ENCODE measurements at places on chromosomes 3 and 15. TPM values are rescaled to one million over a fixed set of nuclear protein-coding genes. Genes with fewer than 3 reads are reported as not detected.
A peak's percentile ranks its signal among the peaks of the same experiment; 100 is the strongest.

Gene ERICH6
- not detected for polyA plus RNA-seq

DNA sequence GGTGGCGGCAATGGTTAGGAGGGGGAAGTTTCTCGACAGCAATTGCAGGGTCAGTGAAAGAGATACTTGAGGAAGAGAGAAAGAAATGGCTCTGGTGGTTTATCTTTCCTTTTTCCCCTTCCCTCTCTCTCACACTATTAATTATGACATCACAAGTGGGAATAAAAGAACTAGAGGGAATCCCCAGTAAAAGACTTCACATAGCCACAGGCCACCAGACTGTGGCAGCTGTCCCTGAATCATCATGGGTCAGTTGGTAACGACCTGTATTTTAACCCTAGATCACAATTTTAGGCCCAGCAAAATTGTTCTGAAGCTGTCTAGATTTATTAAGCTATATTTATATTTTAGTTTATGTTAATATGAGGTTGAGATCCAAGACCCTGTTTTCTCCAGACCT lies 40.3 kb downstream of the MBNL1 start:
- DNase-seq, result no peak

DNA sequence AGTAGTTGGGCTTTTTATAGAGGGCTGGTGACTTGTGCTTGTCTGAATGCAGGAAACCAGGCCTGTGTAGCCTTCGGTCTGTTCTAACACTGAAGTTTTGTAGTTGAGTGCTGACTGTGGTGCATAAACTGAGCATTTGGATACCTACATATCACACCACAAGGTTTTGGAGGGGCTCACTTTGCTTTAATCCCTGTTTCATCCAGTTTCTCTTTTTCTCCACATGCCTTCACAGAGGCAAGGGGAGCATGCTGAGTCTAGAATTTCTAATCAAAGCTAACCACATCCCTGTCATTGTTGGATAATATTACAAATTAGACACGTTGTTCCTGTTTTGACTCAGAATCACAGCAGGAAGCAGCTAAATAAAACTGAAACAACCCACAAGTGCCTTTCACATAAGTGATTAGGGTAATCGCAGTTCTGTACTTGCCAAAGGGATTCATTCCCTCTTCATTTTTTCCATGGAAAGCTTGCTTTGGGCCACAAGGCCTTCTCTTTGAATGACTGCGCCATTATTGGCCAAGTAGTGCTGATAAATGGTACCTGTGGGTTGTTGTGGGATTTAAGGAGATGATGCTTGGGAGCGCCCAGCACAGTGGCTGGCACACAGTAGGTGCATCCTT lies 48.9 kb downstream of the TGFBR2 start:
- no peak for DNase-seq

DNA sequence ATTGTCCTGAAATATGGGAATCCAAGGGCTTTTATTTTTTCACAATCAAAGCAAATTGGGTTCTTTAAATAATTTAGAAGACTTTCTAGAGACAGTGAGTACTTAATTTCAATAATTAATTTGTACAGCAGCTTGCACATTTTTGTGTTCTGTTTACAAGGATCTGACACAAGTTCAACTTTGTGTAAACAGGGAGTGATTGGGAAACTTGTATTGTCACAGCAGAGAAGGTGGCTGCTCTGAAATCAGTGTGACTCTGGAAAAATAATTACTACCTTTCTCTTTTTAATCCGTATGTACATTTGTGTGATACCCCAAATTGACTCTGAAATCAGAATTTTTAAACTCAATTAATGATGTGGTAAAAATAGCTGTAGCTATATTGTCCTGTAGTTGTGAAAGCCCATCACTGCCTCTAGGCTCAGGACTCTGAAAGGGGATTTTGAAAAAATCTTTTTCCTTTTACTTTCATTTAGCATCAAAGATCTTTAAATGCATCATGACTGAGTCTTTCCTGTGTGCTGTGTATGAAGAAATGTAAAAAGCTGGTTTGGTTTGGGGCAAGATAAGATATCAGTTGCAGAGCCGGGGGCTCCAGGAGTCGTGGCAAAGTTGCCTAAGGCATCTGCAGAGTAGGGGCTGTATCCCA lies 45.1 kb downstream of the MFSD1 start:
- DNase-seq, result no peak

DNA sequence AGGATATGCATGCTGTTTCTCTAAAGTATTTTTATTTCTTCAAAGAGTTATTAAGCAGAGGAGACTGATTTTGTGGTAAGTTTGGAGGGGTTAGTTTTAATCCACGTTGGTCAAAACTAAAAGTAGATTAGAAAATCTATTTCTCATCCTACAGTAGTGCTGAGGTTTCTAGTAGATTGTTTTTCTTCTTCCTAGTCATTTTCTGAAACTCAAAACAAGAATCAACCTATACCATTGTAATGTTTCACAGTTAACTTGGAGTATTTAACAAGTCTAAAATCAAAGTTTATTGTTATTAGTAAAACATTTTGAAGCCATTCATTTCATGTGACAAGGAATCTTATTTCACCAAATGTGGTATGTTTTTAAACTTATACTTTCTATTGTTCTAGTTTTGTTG lies 57.9 kb downstream of the RBM6 start:
- no peak for DNase-seq

- no peak for DNase-seq
These were observed 354.4 kb downstream of the NTRK3 start for GRCh38 chr15:87901926-87902690.

Gene TRH
- 0.14 TPM for polyA plus RNA-seq

- peak; percentile 70 for DNase-seq
These were observed 160.1 kb upstream of the IL12A start for GRCh38 chr3:159828542-159828943.

Gene MITF
- 5.0 TPM for polyA plus RNA-seq

DNA sequence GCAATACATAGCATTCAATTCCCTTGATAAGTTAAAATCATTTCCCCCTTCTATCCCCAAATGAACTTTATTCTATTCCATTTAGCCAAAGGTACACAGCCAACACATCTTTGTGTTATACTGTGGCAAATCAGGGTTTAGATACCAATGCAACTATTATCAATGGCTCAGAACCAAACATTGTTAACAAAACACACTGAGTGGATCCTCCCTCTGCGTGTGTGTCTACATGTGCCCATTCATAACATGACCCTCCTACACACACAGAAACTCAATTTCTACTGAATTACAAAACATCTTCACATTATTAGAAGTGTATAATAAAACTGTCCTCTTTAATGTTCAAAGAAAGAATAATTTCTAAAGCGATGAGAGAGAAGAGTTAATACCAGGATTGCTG lies 1.3 kb downstream of the TTBK2 start:
- peak; percentile 20 for DNase-seq

DNA sequence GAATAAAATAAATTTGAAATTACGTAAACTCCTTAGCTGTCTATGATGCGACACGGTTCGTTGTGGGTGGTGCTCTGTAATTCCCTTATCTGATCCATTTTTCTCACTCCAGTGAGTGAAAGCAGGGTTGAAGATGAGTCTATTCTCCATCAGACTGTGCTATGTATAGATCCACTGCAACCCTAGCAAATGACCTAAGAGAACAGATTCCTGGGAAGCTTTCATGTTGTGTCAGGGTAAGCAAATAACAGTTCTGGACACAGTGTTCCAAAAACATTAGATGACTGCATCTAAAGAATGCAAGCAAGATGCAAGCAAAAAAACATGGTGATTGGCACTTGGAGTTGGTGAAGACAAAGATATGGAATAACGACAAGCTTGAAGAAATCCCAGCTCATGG lies 239.3 kb downstream of the SLC9A9 start:
- DNase-seq, result no peak

DNA sequence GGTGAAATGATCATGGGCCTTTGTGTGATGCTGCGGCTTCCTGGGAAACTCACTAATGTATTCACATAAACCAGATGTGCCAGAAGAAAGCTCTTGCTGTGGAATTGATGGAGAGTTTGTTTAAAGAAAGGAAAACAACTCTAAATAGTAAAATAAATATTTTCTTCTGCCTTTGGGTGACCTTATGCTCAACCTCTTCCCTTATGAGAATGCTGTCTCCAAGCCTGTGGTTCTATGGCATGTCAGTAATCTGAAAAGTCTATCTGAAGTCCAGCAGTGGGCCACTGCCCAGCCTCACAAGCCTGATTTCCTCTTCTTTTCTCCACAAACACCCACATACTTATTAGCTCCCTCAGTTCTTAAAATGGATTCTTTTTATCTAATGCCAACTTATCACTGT lies 49.9 kb upstream of the PHLDB2 start:
- no peak for DNase-seq

Gene CFAP100
- 12.5 TPM for polyA plus RNA-seq

- DNase-seq, result no peak
These were observed 2.4 kb downstream of the KLF15 start for GRCh38 chr3:126354776-126355175.

GRCh38 chr3:52846432-52846965 lies 11.7 kb upstream of the MUSTN1 start:
- no peak for DNase-seq

Gene UPK1B
- 0.52 TPM for polyA plus RNA-seq

DNA sequence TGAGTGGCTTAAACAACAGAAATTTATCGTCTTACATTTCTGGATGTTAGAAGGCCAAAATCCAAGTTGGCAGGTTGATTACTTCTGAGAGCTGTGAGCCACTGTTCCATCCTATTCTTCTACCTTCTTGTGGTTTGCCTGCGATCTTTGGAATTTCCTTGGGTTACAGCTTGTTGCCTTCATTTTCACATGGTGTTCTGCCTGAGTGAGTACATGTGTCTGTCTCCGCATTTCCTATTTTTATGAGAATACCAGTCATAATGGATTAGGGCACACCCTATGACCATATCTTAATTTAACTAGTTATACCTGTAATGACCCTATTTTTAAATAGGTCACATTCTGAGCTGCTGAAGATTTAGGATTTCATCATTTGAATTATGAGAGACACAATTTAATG lies 294.3 kb downstream of the CNTN4 start:
- no peak for DNase-seq

- DNase-seq, result no peak
These were observed 12.6 kb downstream of the PLCL2 start for GRCh38 chr3:16897254-16897926.

Gene MKRN3
- 0.30 TPM for polyA plus RNA-seq

GRCh38 chr3:30475038-30475808 lies 131.2 kb upstream of the TGFBR2 start:
- DNase-seq, result no peak

Gene SPINT1
- 47.1 TPM for polyA plus RNA-seq

DNA sequence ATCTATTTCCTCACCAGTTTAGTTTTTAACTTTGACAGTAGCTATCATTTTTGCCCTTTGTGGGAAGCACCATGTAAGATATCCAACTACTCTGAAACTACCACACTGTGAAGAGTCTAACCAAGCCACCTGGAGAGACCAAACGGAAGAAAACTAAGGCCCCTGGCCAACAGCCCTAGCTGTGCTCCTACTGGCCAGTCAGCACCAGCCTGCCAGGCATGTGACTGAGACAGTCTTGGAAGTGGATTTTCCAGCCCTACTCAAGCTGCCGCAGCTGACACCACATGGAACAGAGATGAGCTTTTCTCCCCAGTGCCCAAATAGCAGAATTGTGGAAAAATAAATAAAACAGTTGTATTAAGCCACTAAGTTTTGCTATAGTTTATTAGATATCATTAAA lies 2.9 kb upstream of the TBC1D5 start:
- no peak for DNase-seq

GRCh38 chr3:47419083-47420043 lies 38.5 kb downstream of the PTPN23 start:
- no peak for DNase-seq

GRCh38 chr3:13544951-13545651 lies 3.8 kb upstream of the FBLN2 start:
- DNase-seq, result no peak

Gene MORC1
- not detected for polyA plus RNA-seq

GRCh38 chr3:145807990-145808389 lies 353.0 kb downstream of the PLOD2 start:
- DNase-seq, result peak; percentile 57

GRCh38 chr3:129554356-129555152 lies 11.6 kb downstream of the H1-8 start:
- DNase-seq, result peak; percentile 54

DNA sequence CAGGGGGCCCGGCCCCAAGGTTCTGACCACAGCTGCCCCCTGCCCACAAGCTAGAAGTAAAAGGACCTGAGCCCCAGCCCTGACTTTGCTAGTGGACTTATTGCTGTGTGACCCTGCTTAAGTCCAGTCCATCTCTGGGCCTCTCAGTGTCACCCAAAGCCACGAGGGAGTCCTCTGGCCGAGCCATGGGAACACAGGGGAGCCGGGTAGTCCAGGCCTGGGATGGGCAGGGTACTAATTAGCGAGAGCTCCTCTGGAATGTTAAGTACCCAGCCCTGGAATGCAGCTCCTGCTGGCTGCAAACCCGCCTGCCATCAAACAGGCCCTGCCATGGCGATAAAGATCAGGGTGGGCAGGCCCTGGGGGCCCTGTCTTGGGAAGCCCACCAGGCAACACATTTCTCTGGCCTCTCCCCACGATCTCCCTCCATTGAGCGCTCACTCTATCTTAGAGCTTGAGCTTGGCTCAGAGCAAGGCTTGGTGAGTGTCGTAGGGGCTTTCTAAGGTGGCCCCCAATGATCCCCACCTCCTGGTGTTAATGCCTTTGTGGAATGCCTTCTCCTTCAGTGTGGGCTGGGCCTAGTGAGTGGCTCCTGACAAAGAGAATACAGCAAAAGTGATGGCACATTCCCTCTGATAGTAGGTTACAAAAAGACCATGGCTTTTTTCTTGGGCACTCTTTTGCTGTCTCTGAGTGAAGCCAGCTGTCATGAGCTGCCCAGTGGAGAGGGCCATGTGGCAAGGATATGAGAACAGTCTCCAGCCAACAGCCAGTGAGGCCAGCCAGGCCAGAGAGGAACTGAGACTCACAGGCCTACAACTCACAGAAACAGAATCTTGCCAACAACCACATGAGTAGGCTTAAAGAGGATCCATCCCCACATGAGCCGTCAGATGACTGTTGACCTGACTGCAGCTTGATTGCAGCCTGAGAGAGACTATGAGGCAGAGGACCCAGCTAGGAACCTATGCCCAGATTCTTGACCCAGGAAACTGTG lies 133.1 kb downstream of the SMAD6 start:
- peak; percentile 66 for DNase-seq

- DNase-seq, result peak; percentile 89
These were observed 19.6 kb upstream of the MOBP start for GRCh38 chr3:39447637-39448483.

GRCh38 chr3:190012314-190012782 lies 108.3 kb downstream of the P3H2 start:
- DNase-seq, result no peak

GRCh38 chr15:34682674-34683073 lies 72.1 kb downstream of the GJD2 start:
- no peak for DNase-seq

Gene CCR9
- not detected for polyA plus RNA-seq

All from lung (tissue), 17 donors.